ENCODE measurements at places on chromosomes 16 and 17. TPM values are rescaled to one million over a fixed set of nuclear protein-coding genes. Genes with fewer than 3 reads are reported as not detected.

DNA sequence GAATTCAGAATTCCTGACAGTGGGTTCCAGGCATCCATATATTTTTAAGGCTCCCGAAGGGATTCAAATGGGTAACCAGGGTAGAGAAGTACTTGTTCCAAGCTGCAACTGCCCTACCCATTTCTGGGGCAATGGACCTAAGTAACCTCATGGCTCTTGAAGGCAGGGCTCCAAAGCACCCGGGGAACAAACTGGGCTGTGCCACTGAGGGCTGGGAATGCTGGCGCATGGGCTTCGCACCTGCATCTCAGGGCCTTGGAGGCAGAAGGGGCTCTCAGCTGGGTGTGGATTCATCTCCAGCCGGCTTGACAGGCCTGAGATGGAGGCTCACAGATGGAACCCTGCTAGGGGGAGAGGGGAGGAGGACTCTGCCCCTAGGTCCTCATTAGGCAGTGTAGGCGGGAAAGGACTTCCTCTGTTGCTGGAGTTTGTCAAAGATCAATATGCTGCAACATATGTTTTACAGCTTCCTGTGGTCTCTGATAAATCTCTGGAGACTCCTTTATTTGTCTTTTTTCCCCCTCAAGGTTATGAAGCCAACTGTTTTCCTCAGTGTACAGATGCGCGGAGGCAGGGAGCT lies 232.3 kb upstream of the NLRP1 start:
- DNase-seq: no peak

XYLT2 gene
- total RNA-seq: 11.0 TPM

- no peak for DNase-seq
These were observed 14.6 kb downstream of the CCDC57 start for GRCh38 chr17:82198092-82198491.

CDH3 gene
- total RNA-seq: 0.22 TPM

TGFB1I1 gene
- 0.42 TPM for total RNA-seq

DNA sequence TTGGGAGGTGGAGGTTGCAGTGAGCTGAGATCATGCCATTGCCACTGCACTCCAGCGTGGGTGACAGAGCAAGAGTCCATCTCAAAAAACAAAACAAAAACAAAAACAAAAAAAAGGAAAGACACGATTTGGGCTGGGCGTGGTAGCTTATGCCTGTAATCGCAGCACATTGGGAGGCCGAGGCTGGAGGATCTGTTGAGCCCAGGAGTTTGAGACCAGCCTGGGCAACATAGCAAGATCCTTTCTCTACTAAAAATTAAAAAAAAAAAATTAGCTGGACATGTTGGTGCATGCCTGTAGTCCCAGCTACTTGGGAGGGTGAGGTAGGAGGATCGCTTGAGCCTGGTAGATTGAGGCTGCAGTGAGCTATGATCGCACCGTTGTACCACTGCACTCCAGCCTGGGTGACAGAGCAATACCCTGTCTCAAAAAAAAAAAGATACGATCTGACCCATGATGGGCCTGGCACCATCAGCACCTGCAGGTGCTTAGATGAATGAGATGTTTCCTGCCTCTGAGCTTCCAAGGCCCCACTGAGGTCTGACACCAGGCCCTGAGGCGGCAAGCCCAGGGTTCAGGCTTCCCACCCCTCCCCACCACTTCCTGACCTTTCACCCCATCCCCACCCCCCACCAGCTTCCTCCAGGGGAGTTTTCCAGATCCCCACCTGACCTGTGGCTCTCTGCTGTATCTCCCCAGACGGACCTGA lies 21.7 kb downstream of the ATP2A1 start:
- DNase-seq: no peak

GRCh38 chr16:89099905-89100304 lies 6.3 kb downstream of the ACSF3 start:
- DNase-seq: no peak

- no peak for DNase-seq
These were observed 340.9 kb downstream of the SOX9 start for GRCh38 chr17:72461757-72462156.

GRCh38 chr17:35046245-35046644 lies 17.3 kb downstream of the RFFL start:
- no peak for DNase-seq

GRCh38 chr17:37710344-37710886 lies 34.4 kb downstream of the HNF1B start:
- peak; percentile 9 for DNase-seq

DNA sequence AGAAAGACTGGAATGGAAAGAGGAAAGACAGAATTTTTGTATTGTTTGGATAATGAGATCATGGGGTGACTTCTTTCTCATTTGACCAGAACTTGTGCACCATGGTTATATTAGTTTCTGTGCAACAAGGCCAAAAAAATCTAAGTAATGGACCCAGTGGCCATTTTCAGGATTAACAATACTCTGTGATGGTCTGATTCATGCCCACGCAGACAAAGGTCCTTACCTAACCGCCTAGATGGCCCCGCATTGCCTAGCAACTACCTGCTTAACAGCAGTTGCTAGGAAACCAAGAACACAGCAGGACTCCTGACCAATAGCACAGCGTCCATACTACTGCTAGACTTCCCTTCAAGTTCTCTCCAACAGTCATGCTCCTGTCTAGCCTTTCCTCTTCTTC lies 22.4 kb downstream of the MIS12 start:
- no peak for DNase-seq

DNA sequence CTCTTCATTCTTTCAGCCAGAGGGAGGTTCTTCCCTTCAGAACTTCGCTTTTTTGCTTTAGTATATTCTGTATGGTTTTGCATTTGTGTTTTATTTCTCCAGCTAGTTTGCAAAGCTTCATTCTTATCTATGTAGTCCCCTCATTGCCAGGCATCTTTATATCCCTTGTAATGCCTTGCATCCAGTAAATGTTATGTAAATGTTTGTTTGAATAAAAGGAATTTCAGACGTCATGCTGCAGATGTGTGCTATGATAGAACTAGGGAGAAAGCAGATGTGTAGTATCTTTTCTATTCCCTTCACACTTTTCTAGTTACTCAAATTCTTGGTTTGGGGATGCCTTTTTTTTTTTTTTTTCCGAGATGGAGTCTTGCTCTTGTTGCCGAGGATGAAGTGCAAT lies 62.6 kb upstream of the RASL10B start:
- DNase-seq: no peak

NTN1 gene
- total RNA-seq: 0.08 TPM

- DNase-seq: no peak
These were observed 179.5 kb downstream of the NTN1 start for GRCh38 chr17:9200699-9201359.

DNA sequence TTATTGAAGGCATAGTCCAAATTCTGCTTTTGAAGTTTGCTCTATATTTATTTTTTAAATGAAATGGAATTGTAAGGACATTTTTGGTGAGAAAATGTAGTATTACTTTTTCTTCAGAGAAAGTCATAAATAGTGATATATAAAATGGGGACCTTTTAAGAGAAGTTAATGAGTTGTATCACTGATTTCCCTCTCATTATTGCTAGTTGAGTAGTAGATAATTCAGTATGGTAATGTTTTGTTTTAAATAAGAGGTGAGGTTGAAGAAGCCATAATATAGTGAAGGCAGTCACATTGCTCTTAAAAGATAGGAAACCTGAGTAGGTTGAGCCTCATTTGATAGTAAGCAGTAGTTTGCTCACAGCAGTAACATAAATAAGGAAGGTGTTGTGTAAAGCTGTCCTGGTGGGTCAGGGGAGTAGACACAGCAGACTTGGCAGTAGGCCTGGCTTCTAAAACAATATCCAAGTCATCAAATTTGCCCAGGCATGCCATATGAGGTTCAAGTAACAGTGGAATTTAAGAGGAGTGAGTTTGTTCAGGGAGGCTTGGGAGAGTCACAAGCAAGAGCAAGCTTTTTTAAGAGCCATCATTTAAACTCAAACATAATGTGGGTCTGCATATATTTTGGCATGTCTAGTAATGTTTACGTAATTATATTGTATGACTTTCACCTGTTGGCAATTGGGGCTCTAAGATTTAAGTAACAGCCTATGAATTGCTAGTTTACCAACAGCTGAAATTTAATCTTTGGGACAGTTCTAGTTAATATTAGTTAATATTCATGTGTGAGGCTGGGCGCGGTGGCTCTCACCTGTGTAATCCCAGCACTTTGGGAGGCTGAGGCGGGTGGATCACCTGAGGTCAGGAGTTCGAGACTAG lies 6.5 kb downstream of the NFATC3 start:
- DNase-seq: no peak

FBRS gene
- total RNA-seq: 163 TPM

NRN1L gene
- total RNA-seq: 4.4 TPM

DNA sequence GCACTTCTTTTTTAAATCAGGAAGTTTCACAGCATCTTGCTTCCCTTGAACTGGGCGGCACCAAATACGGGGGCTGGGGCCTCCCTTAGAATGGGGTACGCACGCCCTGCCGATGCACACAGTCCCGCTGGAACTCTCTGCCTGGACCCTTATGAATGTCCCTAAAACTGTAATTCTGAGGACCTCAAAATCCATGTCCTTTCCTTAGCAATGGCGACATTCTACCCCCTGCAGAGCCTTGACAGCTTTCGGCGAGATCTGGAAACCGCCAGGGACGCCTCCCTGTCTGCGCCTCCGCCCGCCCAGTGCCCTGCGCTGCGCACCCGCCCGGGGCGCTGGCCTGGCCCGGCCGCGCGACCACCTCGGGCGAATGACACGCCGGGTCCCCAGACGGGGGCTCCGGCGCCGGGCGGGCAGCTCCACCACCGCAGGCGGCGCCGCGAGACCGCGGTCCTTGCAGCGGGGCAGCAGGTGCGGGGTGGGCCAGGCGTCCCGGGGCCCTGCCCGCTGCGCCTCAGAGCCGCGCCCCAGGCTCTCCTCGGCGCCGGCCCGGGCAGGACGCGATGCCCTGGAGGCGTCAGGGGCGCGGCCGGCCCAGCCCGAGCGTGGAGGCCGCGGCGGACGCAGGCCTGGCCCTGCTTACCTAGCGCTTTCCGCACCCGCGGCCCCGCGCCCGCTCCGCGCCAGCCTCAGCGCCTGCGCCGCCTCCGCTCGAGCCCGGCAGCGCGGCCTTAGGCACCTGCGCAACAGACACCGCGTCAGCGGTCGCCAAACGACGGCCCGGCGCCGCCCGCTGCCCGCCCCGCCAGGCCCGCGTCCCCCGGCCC lies 548 bp downstream of the HAGH start:
- peak; percentile 91 for DNase-seq

GRCh38 chr17:50268026-50268425 lies 6.2 kb upstream of the TMEM92 start:
- DNase-seq: no peak

CCL4 gene
- total RNA-seq: 2.1 TPM

KRT20 gene
- total RNA-seq: not detected

- no peak for DNase-seq
These were observed 5.4 kb downstream of the ANKS3 start for GRCh38 chr16:4728676-4729075.

- no peak for DNase-seq
These were observed 137.5 kb downstream of the SOCS1 start for GRCh38 chr16:11118479-11118878.

- DNase-seq: peak; percentile 34
These were observed 2.0 kb upstream of the GLG1 start for GRCh38 chr16:74608944-74609343.

CYGB gene
- total RNA-seq: not detected

- DNase-seq: peak; percentile 17
These were observed 4.7 kb upstream of the CHD3 start for GRCh38 chr17:7883781-7884386.

GRCh38 chr17:66488864-66489263 lies 186.5 kb downstream of the PRKCA start:
- DNase-seq: no peak

MIEN1 gene
- 31.5 TPM for total RNA-seq

GRCh38 chr17:386141-386876 lies 33.7 kb upstream of the RPH3AL start:
- peak; percentile 76 for DNase-seq

- DNase-seq: peak; percentile 72
These were observed 9.7 kb downstream of the RMI2 start for GRCh38 chr16:11354733-11355574.

DNA sequence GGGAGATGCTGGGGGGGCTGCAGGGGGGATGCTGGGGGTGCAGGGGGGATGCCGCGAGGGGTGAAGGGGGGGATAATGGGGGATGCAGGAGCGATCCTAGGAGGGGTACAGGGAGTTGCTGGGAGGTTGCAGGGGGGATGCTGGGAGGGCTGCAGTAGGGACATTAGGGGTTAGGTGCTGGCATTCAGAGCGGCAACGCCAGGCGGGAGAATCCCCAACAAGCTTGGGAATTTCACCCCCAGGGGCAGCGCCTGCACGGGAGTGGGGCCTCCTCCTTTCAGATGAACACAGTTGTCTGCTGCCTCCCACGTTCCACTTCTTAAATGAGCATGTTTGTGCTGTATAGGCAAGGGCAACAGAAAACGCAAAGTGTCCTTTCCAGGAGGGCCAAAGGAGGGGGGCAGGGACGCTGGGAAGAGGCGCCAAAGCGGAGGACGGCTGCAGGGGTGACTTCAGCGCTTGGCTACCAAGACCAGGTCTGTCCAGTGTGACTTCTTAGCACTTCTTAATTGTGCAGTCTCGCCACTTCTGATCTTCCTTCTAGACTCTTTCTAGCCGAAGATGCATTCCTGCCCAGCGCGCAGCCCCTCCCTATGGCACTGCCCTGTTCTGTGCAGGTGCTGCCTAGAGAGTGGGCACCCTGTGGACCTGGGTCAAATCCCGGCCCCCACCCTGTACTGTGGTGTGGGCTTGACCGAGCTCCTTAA lies 2.0 kb upstream of the SLC6A4 start:
- DNase-seq: no peak

DNA sequence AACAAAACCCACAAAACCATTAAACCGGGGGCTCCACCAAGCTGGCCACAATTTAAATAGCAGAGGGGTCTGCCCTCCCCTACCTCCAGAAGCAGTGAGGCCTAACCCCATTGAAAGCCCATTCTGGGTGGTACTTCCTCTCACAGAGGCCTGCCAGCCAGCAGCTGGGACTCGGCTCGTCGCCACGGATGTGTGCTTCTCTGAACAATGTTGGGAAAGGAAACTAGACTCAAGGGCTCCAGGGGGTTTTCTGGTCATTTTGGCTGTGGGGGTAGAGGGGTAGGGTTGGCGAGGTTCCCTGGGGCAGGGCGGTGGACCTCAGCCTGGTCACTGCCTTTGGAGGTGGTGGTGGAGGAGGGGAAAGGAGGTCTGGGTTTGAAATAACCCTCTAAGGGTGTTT lies 4.7 kb upstream of the PLCG2 start:
- DNase-seq: no peak

GRCh38 chr16:86087011-86087895 lies 188.3 kb downstream of the IRF8 start:
- no peak for DNase-seq

TPSD1 gene
- total RNA-seq: not detected

GRCh38 chr17:33015716-33016346 lies 24.2 kb downstream of the SPACA3 start:
- DNase-seq: no peak
